NCI-H748 treated with DMSO at 0.1 percent for 48 hours (cell line): ENCODE measurements at places on chromosomes 12 and 14.

DNA sequence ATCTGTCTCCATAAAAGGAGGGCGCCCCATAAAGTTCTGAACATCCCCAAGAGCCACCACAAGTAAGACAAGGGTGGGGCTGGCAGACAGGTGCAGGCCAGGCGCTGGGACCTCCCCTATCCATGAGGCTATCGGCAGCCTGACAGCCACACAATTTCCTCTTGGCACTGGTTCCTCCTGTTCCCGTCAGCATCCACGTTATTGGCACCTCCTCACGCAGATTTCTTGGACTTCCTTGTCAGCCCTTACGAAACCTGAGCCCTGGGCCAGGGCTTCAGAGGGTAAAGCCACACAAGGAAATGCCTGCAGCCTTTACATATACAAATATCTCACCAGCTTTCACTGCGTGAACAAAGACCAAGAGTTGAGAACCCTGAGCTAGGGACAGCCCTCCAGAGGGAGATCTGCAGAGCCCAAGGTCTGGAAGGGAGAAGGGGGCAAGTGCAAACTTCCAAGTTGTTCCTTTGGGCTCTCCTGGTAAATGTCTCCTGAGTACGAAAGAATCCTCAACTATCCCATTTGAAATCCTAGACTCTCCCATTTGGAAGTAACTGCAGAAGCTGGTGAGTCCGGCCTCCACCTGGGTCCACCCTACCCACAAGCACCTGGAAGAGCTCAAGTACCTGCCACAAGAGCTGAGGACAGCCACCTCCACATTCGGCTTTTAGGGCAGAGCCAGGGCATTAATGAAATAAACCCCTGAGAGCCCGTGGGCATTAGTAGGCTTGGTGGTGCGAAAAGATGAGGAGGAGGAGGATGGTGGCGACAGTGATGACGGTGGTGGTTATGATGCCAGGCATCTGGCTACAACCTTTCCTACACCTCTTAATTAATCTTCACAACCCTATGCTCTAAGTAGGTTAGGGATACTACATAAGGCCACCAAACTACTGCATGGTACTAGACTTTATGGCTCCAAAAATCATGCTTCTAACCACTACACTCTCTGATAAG is 5.5 kb upstream of the TC2N start:
- no peak for DNase-seq

DNA sequence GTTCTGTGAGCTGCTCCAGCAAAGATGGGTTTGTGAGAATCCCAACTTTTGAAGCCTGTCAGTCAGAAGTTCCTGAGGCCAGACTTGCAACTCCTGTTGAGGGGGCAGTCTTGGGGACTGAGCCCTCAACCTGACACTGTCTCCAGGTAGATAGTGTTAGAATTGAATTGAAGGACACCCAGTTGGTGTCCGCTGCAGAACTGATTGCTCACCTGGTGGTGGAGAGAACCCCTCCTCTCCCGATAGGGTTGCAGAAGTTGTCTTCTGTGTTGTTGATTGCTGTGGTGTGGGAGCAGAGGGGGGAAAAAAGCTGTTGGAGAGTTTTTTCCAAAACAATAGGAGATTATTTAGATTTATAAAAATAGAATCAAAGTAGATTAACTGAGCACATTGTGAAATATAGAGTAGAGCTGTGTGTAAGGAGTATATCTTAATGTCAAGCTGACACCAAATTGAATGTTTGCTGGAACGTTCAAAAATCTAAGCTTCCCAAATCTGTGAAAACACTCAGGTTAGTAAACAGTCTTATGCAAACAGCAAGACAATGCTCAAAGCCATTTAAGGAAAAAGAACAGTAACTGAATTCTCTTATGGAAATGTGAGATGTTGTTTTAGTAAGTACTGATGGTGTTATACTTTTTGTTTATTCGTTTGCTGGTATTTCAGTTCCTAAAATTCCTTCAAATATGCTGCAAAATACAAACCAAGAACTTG is 18.6 kb downstream of the HIF1A start:
- DNase-seq, result no peak

DNA sequence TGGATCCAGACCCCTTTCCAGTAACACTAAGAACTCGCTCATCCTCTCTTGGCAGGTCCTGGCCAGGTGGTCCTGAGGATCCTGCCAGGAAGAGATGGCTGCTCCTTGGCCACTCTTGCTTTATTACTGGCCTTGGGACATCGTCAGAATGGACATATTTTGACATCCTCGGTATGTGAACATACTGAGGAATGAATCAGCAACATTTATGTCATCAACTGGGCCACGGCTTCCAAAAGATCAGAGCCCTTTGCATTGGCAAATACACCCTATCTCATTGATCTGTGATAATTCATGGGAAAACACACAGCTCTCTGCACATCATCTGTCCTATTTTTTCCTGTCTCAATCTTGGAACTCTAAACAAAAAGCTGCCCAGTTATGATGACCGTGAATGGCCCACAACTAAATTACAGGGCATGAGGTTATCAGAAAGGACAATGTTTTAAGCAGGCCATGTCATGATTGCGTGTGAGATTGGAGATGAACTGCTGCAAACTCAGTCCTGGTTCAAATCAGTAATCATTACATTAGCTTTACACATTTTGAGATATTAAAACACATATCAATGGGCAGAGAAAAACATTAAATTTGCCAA is 1325.8 kb downstream of the AACS start:
- no peak for DNase-seq

- DNase-seq, result no peak
Observed at GRCh38 chr14:101031721-101032120, 128.2 kb upstream of the RTL1 start.

- no peak for DNase-seq
Observed at GRCh38 chr12:51242876-51243275, 4.2 kb downstream of the DAZAP2 start.

DNA sequence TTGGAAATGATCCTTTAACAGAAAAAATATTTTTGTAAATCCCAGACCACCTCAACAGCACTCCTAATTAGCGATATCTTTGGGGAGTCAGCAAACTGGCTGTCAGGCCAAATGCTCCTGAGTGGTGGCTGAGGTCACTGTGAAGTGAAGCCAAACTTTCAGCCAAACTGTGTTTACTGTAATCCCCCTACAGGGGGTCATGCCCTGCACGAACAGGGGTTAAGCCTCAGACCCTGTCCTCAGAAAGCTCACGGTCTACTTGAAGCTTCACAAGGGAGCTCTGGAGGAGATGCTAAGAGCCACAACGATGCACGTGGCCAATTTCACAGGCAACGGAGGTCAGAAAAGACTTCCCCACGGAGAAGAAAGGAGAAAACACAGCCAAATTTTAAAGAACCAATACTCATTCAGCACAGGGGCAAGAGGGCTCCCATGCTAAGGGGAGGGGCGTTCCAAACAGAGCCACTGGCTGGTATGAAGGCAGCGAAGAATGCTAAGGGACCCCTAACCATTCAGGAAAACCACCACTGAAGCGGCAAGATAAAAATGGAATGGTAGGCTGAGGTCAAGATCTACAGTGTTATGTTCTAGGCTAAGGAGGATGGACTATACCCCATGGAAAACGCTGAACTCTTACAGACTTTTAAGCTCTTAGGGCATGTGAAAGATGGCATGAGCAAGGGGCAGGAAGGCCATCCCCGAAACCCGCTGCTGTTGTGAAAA is 105.4 kb downstream of the ITPR2 start:
- no peak for DNase-seq

- no peak for DNase-seq
Observed at GRCh38 chr14:38185671-38186070, 22.0 kb upstream of the SSTR1 start.

DNA sequence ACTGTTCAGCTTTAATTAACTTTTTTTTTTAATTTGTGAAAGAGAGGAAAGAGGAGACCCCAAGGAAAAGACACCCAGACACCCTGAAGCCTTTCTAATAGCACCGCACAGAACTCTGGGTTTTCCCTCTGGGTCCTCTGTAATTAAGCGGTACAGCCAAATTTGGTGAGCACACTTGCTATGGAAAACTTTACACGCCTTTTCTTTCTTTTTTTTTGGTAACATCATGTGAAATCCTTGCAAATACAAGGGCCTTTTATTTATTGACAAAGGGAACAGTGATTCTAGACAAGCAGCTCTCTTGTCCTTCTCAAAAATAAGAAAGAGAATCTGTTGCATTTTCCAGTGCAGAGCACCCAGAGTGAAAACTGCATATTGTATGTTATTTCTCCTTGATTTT is 44.4 kb upstream of the CPM start:
- DNase-seq, result no peak

- DNase-seq, result no peak
Observed at GRCh38 chr12:89789862-89790261, 81.2 kb upstream of the ATP2B1 start.

DNA sequence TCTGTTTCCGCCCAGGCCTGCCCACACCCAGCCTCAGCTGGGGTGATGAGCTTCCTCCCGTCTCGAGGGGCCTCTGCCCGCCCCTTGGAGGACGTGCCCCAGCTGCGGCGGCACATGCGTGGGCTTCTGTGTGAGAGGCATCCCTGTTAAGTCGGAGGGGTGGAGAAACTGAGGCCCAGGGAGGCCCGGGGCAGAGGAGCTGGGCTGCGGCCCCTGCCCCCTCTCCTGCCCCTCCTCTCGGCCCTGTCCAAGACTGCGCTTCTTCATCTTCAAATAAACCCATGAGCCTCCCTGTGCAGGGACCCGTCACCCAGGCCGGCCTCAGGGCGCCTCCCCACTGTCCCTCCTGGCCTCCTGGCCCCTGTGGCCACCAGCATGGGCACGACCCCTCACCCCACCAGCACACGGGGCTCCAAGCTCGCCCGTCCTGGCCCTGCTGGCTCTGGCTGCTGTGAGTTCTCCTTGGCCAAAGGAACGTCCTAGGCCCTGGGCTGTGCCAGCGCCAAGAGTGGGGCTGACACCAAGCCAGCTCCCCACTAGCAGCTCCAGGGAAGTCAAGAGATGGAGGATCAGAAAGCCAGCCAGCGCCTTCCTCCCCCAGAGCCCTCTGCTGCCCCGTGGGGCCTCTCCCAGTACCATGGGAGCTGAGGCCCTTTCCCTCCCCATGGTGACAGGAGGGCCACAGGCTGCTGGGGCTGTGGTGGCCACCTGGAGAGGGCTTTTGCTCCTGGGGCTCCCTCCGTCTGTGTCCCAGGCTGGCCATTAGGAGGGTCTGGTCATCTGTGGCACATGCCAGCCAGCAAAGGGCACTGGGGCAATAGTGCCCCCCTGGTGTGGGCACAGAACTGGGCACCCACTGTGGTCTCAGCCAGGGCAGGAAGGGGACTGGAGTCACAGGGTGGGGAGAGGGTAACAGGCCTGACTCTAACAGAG is 180.4 kb downstream of the KIF26A start:
- no peak for DNase-seq

- no peak for DNase-seq
Observed at GRCh38 chr14:105881021-105881930, 354.9 kb downstream of the TMEM121 start.
